ENCODE measurements at places on chromosomes 5 and 9.

DNA sequence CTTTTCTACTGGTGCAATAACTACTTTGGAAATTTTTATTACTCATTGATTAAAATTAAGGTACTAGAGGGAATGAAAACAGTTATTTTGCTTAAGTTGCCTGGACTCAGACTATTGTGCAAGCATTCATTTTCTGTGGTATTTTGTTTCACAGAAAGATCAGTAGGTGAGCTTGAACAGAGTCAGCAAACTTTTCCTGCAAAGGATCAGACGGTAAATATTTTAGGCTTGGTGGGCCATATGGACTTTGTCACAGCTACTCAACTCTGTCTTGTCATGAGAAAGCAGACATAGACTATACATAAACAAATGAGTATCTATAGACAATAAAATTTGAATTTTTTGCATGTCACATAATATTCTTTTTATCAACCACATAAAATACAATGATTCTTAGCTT, 1036.4 kb downstream of the NR2F1-AS1 start:
- no peak for DNase-seq

DNA sequence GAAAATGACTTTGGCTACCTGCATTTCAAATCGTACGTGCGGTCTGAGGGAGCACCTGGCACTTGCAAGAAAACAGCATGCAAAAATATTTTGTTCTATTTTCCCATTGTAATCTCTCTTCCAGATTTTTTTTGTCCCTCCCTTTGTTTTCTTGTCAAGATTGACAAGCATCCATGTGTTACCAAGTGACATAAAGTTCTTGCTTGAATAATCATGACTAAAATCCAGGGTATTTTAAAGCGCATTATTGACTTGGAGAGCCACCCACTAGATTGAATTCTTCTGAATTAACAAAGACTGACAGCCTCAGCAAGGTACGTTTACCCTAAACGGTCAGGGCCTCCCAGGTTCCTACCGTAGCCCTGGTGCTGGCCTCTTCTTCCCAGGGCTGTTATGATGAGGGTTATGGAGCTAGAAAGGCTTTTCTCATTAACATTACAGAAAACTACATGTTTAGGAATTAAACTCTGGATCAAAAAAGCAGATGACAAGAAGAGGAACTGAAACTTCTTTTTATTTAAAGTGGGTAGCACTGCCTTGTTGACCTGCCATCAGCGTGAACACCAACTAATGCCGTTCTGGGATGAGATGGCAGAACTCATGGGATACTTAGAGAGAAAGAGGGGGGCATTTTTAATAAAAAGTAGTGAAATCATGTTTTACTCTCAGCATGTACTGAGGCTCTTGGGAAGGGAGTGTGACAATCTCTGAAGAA, 297.0 kb downstream of the EFNA5 start:
- no peak for DNase-seq

GRCh38 chr9:125492719-125493118, 214.3 kb downstream of the MAPKAP1 start:
- DNase-seq: no peak

DNA sequence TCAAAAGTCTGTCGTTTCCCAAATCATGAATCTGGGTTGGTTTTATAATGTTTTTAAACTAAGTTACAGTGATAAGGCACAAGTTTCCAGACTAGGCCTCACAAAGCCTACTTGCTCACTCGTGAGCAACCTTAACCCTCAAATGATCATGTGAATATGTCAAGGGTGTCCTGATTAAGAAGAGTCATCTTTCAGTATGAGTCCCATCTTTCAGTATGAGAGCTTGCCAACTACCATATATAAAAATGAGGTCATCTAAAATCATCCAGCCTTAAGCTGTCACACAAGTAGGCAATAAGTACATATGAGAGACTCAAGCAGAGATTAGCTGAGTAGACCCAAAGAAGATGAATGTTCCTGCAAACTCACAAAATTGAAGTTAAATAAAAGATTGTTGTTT, 668.4 kb upstream of the FAM174A start:
- no peak for DNase-seq

DNA sequence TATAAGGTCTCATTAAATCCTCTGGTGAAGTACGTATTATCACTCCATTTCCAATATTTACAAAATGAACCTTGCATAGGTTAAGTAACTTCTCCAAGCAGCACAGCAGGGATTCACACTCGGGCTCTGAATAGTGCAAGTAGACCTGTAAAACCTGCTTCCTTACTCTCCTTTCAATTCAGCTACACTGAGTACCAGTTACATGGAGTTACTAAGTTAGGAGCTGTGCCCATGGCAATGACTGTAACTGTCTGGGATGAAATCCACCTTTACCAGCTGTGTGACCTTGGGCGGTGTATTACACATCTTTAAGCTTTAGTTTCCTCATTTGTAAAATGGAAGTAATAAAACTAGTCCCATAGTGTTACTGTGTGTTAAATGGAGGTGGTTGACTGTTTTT, 15.9 kb upstream of the MOB3B start:
- no peak for DNase-seq

DNA sequence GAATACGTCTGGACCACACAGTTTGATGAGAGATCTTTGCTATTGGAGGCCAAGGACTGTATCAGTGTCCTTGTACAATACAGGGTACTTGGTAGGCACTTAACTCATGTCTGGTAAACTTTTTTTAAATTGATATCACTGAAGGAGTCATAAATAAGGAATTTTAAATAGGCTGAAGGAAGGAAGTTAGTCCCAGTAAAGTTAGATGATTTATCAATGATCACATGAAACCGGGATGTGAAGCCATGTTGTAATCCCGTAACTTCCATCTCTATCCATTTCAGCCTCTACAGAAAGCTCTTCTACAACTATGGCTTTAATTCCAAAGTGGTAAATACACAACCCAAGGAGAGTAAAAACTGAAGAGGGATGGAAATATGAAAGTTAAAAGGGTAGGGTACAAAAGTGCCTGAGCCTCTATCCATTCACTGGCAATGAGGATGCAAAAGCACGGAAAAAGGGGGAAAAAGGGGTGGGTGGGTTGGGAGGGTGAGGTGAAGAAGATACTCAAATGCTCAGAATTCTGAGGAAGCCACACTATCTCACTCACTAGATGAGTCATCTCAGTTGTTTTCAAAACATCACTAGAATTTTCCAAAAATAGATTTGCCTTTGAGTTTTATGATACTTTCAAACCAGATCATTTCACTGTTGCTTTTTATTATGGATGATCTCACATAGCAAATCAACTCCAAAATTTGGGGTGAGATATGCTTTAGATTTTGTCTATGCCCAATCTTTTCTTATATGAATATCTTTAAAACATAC, 1053.5 kb downstream of the NR2F1-AS1 start:
- DNase-seq: no peak

DNA sequence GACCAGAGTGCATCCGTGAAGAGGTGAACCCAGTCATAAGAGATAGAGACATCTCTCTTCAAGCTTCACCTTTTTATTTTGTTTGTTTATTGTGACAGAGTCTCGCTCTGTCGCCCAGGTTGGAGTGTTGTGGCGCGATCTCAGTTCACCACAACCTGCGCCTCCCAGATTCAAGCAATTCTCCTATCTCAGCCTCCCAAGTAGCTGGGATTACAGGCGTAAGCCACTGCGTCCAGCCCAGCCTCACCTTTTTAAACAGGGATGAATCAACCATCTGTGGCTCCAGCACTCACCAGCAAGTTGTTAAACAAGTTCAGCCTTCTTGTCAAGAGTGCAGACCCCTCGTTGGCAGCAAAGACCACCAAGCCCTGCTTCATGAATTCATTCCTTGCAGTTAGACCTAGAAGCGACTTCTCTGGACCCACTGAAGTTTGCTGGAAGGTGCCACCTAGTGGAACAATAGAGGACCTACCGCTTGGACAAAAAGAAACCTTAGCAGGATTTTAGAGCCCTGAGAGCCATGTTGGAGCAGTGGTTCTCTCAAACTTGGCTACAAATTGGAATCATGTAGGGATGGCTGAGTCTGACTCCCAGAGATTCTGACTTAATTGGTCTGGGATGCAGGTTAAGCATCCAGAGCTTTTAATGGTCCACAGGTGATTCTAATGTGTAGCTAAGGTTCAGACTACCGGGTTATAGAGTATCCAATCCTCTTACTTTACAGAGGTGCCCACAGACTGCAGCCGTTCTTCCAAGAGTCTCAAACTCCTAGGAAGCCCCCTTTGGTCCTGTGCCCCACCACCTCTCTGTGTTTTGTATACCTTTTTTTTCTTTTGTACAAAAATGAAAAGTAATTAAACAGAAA, 10.5 kb upstream of the GALNT10 start:
- DNase-seq: no peak

DNA sequence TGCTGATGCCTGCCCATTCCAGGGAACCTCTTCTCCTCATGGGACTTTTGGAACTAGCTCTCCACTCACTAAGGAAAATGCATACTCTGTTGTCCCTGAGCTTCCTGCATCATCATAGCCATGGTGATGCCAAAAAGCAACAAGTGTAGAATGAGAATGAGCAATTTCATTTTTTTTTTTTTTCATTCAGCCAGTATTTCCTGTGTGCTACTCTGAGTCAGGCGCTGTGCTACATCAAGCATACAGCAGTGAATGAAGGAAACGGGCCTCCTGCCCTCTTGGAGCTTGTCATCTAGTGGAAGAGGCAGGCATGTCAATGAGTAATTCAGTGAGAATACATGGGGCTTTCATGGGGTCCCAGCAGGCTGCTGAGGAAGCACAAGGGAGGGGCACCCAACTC, 483.1 kb downstream of the BNC2 start:
- no peak for DNase-seq

DNA sequence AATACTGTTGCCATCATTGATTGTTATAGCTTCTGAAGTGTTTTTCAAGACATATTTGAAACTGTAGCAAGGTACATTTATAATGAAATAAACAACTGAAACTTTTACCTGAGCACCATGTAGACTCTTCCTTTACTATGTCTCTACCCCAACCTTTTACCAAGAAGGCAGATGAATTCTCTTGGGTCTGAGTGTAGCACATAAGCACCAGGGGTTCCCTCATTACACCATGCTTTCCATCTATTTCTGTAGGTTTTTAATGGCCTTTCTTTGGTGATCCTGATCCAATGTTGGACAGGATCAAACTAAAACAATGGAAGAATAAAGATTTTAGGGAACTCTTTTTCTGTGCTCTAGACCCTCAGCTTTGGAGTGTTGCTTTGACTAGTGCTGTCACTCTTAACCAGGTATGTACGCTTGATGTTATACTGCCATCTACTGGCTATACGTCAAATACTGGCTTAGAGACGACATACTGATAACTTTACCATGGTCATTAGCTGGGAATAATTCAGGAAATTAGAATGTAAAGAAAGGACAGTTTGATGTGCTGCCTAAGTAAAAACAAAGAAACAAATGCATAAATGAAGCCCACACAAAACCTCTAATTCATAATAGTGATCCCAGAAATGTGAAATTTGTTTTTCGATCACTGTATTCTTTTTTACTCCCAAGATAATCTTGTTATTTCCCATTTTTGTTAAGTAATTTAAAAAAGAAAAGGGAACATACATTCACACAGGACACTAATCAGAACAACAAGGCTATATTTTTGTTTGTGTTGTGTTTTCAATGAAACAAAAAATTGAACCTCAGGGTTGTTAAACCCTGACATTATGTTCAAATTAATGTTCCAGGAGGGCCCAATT, 30.7 kb downstream of the IFNW1 start:
- DNase-seq: no peak

GRCh38 chr5:37208883-37209797, 40.0 kb downstream of the CPLANE1 start:
- no peak for DNase-seq

GRCh38 chr5:5198135-5198534, 58.0 kb downstream of the ADAMTS16 start:
- no peak for DNase-seq

GRCh38 chr9:132774886-132775285, 103.2 kb downstream of the AK8 start:
- no peak for DNase-seq

DNA sequence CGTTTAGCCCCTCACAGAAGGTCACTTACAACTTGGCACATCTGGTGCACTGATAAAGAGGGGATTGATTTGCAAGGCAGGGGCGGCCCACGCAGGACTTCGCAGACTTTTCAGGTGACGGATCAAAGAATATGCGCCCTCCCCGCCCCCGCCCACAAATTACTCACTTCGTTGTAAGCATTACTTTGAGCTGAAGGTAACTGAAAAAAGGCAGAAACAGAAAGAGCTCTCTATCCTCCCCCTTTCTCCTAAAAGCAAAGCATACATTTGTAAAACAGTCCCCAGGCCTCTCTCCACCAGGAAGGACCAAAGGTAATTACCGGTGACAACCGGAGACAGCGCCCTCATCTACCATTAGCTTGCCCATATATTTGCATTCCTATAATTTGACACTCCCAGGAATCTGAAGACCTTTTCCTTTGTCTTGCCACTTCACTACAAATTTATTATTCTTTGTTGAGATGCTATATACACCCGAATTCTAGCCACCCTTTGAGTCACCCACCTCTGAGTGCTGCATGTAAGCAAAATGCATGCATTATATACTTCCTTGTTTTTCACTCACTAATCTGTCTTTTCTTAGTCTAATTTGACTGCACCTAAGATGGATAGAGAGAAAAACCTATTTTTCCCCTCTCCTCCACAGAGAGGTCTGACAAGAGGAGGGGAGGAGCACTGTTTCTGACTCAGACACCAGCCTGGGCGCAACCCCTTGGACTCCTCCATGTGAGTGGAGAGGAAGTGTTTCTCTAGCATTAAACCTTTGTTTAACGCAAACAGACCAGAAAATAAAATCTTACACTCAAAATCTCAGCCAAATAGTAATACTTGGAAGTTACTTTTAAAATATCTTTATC, 74.7 kb upstream of the SPIN1 start:
- no peak for DNase-seq

- DNase-seq: no peak
Measured at GRCh38 chr9:94139672-94140417, 55.6 kb downstream of the PTPDC1 start.

- DNase-seq: no peak
Measured at GRCh38 chr5:66553916-66554575, 42.1 kb upstream of the MAST4 start.

GRCh38 chr5:14429101-14430050, 152.2 kb upstream of the OTULINL start:
- DNase-seq: no peak

GRCh38 chr5:119171686-119172085, 100.8 kb downstream of the DMXL1 start:
- DNase-seq: no peak
